Dorsolateral prefrontal cortex (tissue), 122 donors: ENCODE measurements at places on chromosomes 1 and 21.

DNA sequence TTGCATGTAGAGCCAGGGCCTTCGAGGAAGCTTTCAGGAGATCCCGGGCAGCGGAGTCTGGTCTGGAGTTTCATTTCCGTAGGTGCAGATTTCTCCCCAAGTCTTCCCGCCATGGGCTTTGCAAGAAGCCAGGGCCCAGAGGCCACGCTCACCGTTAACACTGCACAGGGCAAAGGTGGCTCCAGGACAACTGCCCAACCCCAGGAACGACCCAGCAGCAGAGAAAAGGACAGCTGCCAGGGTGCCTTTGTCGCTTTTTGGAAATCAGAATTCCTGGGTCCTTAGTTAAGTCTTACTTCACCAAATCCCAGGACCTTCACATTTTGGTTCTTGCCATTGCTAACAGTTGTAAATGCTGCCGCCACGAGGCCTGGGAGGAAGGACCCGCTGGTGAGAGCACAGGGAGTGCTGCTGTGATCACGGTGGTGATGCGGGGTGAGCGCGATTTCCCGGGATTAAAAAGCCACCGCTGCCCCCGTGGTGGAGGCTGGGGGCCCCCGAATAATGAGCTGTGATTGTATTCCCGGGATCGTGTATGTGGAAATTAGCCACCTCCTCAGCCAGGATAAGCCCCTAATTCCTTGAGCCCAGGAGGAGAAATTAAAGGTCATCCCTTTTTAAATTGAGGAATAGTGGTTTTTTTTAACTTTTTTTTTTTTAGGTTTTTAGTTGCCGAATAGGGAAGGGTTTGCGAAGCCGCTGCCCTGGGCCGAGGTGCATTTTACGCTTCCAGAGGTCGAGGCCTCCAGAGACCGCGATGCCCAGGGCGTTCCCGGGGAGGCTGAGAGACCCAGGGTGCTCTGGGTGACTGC, 8.2 kb downstream of the SIM2 start:
- no peak for DNase-seq

DNA sequence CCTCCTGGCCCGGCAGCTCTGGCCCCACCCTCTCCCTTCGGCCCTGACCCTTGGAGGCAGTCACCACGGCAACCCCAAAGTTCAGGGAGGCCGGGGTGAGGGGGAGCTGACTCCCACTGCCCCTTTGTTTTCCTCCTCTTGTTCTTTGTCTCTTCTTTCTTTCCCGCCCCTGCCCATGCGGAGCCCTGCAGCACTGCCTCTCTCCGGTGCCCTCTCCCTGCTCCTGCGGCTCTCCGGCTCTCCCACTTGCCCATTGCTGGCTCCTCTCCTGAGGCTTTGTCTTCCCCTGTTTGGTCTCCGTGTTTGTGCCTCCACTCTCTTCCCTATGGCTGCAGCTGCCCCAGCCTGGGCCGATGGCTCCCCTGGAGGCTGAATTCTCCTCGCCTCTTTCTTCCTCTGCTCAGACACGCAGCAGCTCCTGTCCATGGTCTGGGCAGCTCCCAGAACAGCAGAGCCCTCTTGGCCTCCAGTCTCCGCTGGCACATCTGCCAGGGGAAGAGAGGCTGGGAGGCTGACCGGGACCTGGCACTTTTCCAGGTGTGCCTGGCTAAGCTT, 5.8 kb downstream of the CELSR2 start:
- no peak for DNase-seq

GRCh38 chr1:180507795-180508724, 5.7 kb upstream of the ACBD6 start:
- DNase-seq = no peak

DNA sequence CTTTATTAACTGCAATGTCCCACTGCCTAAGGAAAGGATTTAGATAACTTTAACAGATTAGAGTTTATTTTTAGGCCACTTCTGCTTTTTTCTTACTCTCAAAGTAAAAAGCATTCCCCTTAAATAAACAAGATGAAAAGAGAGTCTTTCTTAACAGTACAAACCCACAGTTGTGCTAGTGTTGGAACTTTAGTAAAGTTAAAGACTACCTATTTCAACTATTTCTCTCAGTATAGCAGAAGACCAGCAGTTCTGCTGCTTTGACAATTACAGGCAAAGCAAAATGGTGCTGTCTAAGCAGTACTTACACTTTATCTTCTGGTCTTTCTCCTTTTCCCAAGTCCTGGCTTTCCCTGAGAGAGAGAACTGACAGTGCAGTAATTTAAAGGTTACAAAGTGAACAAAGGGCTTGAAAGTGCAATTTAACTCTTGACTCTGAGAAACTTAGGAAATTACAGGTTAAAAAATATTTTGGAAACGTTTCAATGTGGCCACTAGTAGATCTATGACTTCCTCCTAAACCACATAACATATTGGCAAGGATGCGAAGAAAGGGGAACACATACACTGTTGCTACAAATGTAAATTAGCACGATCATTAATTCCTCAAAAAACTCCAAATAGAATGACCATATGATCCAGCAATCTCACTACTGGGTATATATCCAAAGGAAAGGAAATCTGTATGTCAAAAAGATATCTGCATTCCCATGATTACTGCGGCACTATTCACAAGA, 135.4 kb upstream of the POGK start:
- no peak for DNase-seq

GRCh38 chr1:54099061-54099610, 45.7 kb downstream of the TCEANC2 start:
- DNase-seq = no peak

GRCh38 chr1:38005195-38006007, at the start of gene FHL3:
Gene FHL3, minus strand, starts transcription at chr1:38005514. Its CDS starts 6,102 bp downstream, at chr1:37999412.
- DNase-seq = no peak

- no peak for DNase-seq
These were observed 54.3 kb downstream of the KCNK1 start for GRCh38 chr1:233668146-233668724.
